Daoy (cell line): ENCODE measurements at places on chromosomes 1 and 21. TPM values are rescaled to one million over a fixed set of nuclear protein-coding genes. Genes with fewer than 3 reads are reported as not detected.

DNA sequence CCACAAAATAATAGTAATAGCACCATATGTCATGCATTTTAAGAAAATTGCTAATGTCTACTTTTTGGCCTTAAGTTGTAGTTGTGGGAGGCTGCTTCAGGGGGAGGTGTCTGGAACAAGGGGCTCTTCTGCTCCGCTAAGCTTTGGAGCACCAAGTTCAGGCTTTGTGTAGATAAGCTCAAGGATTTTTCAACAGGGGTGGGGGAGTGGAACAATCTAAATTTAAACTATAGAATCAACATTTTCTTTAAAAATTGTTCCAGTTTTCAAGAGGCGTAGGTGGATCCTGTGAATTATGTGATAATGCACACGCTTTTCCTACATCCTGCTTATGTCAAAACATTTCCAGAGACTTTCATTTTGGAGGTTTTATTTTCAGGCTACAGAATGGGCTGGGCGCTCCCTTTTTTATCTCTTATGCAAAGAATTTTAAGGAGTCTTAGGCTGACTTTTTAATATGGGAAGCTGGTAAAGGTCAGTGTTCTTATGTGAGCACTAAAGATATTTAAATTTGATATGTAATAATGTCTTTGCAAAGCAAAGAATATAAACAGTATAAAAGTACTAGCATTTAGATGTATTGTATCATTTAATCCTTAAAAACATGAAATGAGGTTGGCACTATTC lies 9.9 kb downstream of the ATP1A1 start:
- DNase-seq: no peak

DNA sequence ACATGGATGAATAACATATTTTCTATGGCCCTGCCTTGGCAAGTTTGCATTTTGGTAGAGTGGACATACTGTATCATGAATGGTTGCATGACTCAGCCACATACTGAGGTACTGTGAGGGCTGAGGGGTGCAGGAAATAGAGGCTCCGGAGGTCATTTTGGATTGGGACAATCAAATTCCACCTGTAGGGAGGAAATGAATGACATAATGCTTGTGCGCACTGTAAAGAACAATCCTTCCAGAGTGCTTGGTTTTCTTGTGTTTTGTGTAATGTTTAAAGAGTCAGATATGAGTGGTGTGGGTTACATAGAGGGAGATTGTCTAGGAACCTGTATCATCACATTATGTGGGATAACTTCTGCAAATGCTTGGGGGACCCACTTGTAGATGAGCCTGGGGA lies 329.9 kb upstream of the PROX1 start:
- no peak for DNase-seq

The NBPF6 gene
- not detected in 2 replicates for total RNA-seq

GRCh38 chr1:3505161-3505560 lies 50.7 kb downstream of the ARHGEF16 start:
- DNase-seq: no peak

GRCh38 chr1:103162360-103162759 lies 54.0 kb upstream of the COL11A1 start:
- no peak for DNase-seq

GRCh38 chr1:15660151-15660550 lies 24.0 kb upstream of the PLEKHM2 start:
- DNase-seq: no peak

- no peak for DNase-seq
Observed at GRCh38 chr1:209800984-209801834, 4.7 kb downstream of the IRF6 start.

DNA sequence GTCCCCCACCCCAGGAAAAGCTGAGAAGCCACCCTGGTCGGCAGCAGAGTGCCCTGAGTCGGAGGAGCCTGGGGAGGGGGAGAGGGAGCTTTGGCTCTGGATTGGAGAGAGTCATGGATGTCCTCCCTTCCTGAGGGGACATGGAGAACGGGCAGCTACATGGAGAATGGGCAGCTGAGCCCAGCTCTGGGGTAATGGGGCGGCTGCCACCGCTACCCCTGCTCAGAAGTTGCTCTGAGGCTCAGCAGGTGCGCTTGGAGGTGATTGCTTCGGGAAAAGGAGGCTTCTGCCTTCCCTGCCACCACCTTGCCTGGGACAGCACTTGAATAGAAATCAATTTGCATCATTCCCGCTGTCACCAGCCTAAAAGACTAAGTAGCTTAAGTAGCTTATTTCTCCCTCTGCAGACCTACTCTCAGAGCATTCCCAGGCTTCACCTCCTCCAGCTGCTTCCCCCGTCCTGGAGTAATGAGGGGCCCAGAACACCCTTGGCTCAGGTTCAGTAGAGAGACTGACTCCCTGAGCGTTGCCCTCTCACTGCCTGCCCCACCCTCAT lies 8.3 kb downstream of the DISP3 start:
- DNase-seq: no peak

DNA sequence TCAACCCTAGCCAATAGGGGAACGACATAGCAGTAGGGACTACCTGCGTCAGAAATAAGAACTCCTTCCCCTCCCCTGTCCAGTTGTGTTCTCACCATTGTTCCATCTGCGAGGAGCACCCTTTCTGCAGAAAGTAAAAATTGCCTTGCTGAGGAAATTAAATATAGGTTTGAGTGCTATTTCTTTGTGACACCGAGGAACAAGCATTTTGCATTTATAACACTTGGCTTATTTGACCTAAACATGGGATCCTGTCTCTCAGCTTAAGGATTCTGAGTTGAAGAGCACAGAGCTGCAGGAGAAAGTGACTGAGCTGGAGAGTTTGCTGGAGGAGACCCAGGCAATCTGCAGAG lies 10.7 kb upstream of the SH3BGRL3 start:
- DNase-seq: no peak

GRCh38 chr1:9561429-9561828 lies 22.2 kb downstream of the SLC25A33 start:
- DNase-seq: peak; percentile 62

- no peak for DNase-seq
Observed at GRCh38 chr1:34984435-34984792, 733 bp downstream of the TMEM35B start.

The FMO2 gene
- not detected in 2 replicates for total RNA-seq

GRCh38 chr1:52574594-52574993 lies 21.7 kb upstream of the TUT4 start:
- peak; percentile 74 for DNase-seq

- no peak for DNase-seq
Observed at GRCh38 chr1:243447844-243448243, 192.0 kb downstream of the SDCCAG8 start.

The CD1D gene
- total RNA-seq: 0.34 and 0.98 TPM in 2 replicates
